ENCODE measurements at places on chromosomes 4 and X.

DNA sequence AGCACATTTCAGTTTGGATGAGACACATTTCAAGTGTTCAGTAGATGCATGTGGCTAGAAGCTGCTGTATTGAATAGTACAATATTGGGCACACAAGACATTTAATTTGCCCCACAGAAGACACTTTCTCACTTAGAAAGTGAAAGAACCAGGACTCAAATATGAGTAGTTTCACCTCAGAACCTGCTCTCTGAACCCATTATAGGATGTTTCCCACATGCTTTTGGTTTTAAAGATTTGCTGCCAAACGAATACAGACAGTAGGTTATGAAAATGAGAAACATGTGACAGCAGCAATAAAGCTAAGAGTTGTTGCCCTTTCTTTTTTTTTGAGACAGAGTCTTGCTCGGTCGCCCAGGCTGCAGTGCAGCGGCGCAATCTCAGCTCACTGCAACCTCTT, 32.3 kb downstream of the C4orf54 start:
- DNase-seq = no peak

DNA sequence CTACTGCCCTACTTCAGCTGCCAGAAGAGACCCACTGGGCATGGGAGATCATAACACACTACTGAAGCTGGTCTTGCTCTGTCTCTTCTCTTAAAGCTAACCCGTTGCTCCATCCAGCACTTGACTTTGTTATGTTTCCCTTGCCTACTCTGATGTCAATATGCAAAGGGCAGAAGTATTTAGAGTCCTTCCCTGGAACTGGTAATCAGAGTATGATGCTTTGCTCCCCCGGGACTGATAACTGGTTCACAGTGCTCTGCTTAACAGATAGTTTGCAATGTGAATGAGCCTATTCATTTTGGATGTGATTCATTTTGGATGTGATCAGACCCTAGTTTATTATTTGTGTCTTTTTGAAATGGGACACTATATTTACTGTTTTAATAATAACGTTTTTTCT, 12.3 kb upstream of the UCP1 start:
- DNase-seq = no peak

DNA sequence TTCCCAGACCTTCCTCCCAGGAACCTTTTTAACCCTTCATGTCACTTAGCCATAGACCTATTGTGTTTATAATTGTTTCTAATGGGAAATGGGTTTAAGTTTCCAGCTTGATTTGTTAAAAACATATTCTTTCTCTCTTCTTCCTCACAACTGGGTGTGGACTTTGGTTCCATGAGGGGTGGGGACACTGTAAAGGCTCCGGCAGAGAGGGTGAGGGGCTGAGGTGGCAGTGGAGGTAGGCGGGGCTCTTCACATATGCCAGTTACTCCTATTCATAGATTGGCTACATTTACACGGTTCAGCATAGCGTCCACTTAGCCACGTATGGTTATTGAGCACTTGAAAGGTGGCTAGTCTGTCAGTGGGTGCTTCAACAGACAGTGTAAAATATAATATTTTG, 7.8 kb downstream of the INTS6L start:
- DNase-seq = no peak

- no peak for DNase-seq
These were observed 36.4 kb upstream of the FREM3 start for GRCh38 chr4:143736861-143737260.

DNA sequence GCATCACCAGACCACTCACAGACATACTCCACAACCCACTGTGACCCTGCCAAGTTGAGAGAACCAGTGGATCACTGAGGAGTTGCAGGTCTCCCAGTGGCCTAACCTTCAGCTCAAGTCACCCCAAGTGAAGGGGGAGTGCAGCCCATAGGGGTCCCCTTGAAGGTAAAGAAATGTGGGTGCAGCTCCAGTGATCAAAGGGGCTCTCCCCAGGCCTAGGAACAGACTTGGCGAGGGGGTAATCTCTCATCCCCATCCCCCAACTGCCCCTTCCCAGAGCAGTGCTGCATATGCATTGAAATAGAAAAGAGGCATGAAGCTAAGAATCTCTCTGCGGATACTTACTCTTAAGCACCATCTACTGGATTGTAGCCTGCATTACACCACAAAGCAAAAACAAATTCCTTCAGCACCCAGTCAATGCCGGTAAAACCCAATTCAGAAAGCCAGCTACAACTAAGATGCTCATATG, 27.0 kb downstream of the MAGEE1 start:
- DNase-seq = no peak

DNA sequence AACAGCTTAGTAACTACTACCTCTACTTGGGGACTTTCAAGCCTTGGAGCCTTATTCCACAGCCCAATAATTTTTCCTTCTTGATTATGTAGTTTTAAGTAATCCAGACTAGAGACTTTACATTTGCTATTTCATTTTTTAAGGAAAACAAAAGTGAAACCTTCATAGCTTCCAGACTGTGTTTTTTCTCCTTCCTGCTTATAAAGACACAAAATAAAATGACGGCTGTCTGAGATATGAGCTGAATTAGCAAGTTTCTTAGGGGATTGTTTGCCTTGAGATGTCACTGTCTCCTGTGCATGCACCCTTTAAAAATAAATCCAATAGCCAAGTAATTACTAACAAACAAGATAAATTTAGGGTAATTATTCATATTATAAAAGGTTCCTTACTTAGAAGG, 78.8 kb upstream of the PACRGL start:
- no peak for DNase-seq

DNA sequence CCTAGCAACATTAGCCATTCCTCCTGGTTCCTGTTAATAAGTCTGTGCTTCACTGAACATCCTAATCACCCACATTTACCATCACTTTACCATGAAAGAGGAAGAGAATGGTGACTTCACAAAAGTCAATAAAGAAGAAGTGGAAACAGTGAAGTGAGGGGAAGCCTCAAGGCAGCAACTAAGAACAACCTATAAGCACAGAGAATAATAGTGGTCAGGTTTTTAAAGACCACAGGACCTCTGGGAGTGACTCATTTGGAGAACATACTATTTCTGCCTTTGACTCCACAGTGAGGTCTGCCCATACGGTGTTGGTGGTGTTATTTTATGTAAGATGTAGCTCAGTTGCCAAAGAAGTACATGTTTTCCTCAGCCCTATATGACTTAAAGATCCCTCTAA, 86.0 kb upstream of the TET2 start:
- peak; percentile 96 for DNase-seq

DNA sequence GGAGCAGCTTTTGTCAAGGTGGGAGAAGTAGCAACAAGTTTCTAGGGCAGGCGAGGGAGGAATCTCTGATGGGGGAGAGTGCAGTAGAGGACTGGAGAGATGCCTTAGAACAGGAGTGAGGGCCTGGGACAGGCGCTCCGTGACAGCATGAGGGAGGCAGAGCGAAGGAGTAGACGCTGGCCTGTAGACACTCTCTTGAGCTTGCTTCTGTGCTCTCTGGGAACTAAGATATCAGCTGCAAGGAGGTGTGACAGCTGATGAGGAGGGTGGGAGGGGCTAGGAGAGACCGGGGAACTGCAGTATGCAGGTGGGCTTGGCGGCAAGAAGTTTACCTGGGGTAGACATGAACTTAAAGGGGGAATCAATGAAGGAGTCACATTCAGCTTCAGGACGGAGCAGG, 35.7 kb downstream of the MECP2 start:
- DNase-seq = no peak

GRCh38 chr4:74460833-74461232, 15.9 kb downstream of the AREG start:
- DNase-seq = no peak

- DNase-seq = no peak
These were observed 19.2 kb downstream of the STIM2 start for GRCh38 chr4:26879805-26880204.

DNA sequence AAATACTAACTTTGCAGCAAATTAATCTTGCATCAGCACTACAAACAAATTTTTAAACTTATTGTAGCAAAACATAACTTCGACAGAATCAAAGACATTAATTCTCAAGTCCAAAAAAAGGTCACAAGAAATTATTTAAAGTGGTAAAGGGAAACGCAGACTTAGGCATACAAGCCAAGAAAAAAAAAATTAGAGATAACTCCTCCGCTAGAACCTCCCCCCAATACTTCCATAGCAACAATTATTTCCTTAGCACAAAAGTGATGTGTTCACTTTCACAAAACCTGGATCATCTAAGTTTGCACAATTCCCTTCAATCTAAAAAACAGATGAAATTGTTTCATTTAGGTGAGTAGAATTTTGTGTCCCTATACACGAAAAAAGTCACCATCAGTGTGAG, 1.1 kb downstream of the LRBA start:
- no peak for DNase-seq

DNA sequence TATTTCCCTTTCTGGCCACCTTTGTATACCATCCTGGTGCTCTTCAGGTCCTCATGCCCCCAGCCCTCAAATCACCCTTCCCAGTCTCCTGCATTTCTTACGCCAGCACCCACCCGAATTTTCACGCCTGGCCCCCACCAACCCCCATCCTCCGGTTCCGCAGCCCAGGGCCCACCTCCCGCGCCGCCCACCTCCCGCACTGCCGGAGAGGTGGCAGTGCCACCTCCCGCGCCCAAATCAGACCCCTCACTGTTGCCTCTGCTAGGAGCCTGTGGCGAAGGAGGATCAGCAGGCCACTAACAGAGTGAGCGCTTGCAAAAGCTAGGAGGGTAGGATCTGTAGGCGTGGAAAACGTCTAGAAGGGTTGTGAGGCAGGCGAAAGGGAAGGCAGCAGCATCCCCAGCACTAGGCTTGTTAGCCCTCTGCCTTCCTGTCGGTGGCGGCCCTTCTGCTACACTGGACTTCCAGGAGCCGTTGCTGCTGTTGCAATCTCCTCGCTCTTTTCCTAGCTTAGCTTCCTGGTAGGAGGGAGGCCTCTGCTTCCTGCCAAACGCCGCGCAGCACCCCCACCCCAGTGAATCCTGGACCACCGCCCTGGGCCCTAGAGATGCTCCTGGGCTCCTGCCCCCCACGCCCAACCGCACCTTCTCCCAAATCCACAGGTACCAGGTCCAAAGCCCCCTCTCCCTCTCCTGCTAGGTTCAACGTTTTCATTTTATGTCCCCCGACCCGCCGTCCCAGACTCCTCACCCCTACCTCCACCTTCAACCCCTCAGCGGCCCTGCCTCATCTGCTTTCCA, 51.0 kb downstream of the SPIN2B start:
- no peak for DNase-seq

GRCh38 chr4:111326450-111326849, 703.6 kb upstream of the PITX2 start:
- DNase-seq = no peak

DNA sequence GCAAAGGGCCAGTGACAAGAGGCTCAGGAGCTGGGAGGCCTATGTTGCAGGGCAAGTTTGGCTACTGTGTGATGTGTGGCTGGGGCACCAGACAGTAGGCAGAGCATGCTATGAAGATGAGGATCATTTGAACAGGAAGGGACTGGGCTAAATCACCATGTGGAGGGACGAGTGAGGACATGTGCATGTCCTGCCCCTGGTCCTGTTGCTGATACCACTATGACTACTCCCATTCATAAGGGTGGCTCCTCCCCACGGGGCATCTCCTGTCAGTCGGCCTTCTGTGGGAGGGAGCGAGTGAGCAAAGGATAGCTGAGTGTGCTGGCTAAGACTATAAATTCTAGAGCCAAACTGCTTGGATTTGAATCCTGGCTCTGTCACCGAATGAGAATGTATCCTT, 139.2 kb downstream of the TMEM164 start:
- DNase-seq = no peak

DNA sequence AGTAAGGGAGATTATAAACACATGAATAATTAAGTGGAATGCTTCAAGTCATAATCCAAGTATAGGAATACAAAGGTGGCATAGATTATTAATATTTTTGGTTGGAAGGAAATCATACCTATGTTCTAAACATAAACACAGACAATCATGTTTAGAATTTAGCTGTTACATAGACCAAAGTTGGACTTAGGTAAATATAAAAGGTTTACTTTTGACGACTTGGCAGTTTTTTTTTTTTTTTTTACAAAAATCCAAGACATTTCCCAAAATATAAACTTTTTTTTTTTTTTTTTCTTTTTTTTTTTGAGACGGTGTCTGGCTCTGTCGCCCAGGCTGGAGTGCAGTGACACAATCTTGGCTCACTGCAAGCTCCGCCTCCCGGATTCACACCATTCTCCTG, 3.5 kb upstream of the N4BP2 start:
- DNase-seq = no peak

DNA sequence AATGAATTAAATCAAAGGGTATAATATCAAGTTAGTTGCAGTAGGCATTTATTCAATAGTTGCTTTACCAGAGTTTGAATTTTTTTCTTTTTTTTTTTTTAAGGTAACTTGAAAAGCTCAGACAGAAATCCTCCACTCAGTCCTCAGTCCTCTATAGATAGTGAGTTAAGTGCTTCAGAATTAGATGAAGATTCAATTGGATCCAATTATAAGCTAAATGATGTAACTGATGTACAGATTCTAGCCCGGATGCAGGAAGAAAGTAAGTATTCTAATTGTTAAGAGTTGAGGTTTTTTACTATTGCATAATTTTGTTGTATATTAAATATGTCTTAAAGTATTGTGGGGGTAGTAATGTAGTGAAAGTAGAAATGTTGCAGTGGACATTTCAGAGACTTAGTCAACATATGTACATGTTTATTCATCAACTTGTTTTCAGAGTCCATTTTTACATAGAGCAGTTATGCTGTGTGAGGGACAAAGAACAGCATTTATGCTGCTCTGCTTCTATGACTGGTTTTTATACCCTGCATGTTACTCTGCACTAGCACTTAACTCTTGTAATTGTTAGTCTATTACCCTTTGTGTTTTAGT, 38.4 kb downstream of the SLAIN2 start:
- no peak for DNase-seq

- no peak for DNase-seq
These were observed 198.7 kb downstream of the ENOX2 start for GRCh38 chrX:130704053-130705038.

DNA sequence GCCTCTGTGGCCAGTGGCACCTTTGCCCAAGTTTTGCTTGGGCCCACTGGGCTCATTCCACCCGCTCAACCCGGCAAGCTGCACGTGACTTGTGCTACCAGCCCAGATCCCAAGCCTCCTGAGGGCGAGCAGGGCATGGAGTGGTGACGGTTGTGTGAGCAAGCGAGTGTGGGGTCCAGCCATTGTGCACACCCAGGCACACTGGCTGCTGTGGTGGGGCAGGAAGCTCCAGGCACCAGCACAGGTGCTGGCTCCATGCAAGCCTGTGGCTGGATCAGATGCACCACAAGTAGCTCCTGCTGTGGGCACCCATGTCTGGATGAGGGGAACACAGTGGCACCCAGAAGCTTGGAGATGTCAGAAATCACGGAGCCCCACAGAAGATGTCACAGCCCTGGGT, 557.0 kb upstream of the GNPDA2 start:
- DNase-seq = no peak

- no peak for DNase-seq
These were observed 271.1 kb downstream of the DCAF12L2 start for GRCh38 chrX:125894947-125895346.

- DNase-seq = no peak
These were observed 41.5 kb upstream of the DCAF8L2 start for GRCh38 chrX:27548624-27549023.

DNA sequence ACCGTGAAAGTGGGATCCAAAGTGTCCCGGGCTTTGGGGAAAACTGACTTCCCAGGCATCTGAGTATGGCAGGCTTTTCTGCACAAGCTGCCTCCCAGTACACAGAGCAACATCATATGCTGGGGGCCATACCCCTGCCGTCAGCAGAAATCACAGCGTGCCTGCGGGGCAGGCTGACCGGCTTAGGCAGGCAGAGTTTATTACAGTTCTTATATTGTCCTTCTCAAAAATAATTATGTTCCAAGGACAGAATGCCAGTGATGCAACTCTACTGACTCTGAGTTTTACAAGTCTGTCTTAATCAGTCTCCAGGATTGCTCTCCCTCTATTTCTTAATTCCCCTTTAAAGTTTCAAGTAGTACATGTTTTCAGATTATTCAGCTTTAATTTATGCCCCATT, 37.0 kb downstream of the IL21 start:
- DNase-seq = no peak
